Activated T-cell treated with anti-CD3 and anti-CD28 coated beads for 1 hour (primary cell): ENCODE measurements at places on chromosomes 5 and 9.

DNA sequence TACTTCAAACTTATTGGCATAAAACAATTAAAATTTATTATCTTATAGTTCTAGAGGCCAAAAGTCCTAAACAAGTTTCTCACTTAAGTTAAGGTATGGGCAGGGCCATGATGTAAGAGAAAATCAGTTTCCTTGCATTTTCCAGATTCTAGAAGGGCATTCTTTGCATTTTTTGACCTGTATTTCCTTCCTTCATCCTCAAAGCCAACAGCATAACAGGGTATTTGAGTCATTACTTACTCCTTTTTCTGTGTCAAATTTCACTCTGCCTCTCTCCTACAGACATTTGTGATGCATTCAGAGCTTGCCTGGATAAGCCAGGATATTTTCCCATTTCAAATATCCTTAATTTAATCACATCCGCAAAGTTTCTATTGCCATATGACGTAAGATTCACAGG, 1499.0 kb downstream of the EFNA5 start:
- no peak for DNase-seq

- DNase-seq: no peak
These were observed 239.3 kb downstream of the GADD45G start for GRCh38 chr9:89844075-89844474.

DNA sequence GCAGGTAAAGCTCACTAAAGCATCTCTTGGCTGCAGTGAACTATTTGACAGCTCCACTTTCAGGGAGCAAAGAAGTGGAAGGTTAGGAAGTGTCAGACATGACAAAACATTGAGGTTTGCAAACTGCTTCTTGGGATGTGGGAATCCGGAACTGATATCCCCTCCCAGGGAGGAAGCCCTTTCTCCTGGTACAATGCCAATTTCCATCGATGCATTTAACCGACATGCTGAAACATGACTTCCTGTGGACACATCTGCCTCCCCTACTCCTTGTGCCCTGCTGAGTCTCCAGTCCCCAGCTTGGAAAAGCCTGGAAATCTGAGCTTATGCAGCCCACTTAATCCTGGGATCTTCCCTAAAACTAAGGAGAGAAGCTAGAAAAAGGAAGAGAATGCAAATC, 323.1 kb upstream of the DAP start:
- DNase-seq: no peak

DNA sequence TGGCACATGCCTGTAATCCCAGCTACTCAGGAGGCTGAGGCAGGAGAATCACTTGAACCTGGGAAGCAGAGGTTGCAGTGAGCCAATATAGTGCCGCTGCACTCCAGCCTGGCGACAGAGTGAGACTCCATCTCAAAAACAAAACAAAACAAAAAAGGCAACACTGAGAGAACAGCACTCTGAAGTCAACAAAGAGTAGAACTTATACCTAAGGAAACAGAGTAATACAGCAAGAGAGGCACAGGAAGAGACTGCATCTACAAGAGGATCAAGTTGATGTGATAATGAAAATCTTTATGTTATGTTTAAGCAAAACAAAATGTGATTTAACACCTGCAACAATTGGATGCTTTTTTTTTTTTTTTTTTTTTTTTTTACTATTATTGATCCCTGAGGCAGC, 33.1 kb downstream of the FYB1 start:
- no peak for DNase-seq

- no peak for DNase-seq
These were observed 30.1 kb downstream of the SLIT3 start for GRCh38 chr5:169270827-169271226.

DNA sequence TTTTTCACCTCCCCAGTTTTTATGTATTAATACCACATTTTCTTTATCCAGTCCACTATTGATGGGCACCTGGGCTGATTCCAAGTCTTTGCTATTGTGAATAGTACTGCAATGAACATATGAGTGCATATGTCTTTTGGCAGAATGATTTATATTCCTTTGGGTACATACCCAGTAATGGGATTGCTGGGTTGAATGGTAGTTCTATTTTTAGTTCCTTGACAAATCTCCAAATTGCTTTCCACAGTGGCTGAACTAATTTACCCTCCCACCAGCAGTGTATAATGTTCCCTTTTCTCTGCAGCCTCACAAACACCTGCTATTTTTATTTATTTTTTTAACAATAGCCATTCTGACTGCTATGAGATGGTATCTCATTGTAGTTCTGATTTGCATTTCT, 340.2 kb downstream of the ADAMTS6 start:
- DNase-seq: no peak

DNA sequence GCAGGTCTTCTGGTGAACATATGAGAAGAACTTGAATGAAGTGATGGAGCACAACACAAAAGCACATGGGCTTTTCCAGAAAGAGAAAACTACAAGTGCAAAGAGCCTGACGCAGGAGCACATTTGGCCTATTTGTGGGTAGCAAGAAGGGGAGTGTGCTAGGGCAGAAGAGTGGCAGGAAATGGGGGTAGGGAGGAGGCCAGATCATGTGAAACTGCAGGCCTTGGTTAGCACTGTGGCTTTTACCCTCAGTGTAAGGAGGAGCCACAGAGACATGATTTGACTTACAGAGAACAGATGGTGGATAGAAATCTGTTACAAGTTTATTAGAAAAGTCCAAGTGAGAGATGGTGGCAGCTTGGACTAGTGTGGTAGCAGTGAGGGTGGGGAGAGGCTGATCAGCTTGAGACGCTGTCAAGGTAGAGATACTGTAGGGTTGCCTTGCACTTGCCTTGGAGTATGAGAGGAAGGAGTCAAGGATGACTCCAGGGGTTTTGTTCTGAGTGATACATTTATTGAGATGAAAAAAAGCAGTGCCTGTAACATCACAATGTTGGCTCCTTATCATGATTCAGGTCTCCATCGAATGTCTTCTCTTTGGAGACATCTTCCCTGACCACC, 126.7 kb downstream of the PPP2R2B start:
- DNase-seq: peak; percentile 14

DNA sequence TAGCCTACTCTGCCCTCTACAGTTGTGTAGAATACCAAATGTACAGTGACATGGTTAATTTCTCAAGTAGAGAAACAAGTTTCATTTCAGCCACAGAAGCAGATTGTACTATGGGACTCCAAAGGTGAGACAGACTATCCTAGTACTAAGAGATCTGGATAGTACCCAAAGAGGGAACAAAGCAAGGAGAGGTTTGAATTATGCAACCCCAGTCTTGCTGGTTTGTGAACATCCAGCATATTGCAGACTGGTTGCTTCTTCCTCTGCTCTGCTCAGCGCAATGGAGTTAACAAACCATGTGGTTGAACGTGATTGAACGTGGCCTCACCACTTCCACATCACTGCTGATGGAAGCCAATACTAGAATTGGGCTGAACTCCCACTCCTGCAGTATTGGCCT, 43.3 kb upstream of the ALDOB start:
- DNase-seq: no peak

DNA sequence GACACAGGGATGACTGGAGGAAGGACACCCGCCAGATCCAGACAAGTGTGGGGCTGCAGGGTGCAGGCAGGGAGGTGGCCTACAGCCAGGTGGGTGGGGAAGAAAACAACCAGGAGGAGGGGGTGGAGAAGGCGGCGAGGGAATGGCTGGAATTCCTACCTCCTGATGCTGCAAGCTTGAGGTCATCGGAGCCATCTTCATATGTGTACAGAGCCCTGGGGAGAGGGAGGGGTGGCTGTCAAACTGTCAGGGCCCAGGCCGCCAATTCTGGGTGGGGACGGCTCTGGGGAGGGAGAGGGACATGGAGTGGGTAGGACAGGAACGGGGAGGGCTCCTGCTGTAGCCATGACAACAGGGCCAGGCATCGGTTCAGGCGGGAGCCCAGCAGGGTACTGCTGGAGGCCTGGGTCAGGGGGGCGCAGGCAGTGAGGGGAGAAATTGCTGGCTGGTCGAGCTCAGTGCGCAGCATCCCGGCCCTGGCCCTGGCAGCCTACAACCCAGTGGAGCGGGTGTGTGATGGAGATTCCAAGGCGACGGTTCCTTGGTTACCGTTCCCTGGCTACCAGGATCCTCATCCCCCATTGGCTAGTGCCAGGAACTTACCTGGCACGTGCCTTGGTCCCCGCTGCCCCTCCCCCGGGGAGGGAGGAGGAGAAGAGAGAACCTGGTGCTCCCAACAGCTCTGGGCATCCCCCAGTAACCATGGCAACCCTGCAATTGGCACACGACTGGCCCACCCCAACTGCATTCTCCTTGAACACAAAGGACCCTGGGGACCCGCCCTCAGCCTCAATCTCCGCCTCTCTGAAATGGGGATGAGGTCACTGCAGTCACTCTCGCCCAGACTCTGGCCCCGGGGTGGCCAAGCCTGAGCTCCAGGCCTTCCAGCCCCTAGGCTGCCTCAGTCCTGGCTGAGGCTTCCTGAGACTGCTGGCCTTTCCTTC, 4.5 kb downstream of the DBN1 start:
- no peak for DNase-seq

DNA sequence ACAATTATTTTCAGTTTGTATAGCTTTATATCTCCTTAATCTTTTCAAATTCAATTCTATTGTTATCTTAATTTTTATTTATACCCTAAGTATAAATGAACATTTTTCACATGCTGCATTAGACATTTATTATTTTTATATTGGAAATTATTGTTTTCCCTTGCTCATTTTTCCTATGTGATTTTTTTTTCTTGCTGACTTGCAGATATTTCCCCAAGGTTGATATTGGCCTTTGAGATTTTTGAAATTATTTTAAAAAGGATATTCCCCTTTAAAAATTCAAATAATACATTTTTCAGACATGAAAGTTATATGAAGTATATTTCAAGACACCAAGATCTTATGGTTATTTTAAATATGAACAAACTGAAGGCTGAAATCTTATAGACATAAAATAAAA, 234.2 kb downstream of the TRIM36 start:
- DNase-seq: no peak

DNA sequence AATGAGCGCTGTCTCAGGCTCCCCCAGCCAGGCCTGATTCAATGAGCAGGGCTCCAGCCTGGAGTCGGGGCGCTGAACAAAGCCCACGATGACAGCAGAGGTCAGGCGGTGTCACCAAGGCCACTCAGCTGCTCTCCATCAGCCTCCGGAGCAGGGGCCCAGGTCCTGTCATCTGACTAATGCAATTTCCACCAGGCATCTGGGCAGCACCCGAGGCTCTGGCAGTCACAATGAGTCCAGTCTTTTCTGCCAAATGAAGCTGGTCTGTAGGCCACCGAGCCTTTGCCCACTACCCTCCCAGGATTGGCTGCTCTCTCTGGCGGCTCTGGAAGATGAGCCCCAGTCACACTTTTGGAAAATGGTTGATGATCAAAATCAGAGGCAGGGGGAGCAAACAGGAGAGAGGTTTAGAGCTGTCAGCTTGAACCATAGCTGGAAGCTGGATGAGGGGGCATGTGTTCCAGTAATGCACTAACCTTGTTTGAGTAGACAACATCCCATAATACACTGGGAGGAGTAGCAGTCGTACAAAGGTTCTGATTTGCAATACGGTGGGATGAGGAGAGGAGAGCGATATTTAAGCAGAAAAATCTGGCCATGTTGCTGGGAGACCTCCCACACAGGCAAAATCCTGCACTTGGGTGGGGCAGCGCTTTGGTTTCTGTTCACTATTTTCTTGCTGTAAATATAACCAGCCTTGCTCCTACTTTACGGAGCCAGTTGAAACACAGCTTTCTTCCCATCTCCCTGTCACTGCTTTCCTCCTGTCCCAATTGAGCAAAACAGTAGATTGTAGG, 306.4 kb upstream of the PANK3 start:
- DNase-seq: no peak

DNA sequence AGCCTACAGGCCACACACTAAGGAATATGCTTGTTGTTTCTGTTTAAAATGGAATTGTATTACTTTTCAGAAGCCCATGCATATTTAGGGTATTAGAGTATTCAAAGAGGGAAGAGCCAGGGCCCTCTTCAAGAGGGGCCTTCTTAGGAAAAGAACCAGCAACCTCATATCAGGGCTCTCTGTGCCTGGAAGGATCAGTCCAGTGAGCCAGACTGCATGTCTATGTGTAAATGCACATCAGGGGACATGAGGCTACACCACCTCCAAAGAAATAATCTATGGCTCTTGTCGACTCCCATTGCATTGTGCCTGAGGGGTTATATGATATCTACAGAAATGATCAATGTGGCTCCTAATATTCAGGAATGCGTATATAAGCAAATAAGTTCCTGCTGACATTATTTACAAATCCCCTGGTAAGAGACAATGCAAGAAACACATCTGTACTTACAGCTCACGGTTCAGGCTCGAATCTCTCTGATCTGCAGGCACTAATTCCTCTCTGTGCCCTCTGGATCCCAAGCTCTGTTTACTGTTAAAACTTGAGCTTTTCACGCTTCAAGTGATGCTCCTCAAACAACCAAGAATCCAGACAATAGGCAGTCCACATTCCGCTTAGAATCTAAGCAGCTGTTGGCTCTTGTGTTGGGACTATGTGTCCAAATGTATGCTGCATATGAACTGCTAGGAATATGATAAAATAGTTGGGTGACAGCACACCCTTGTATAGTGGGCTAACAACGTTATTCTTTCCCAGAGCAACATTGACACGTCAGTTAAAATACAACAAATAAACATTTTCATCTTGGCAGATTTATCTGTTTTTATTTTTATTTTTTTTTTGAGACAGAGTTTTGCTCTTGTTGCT, 150.2 kb upstream of the KLF9 start:
- no peak for DNase-seq

- no peak for DNase-seq
These were observed 5.7 kb downstream of the GALNT10 start for GRCh38 chr5:154196281-154196680.

GRCh38 chr5:156331181-156331580, 4.2 kb downstream of the SGCD start:
- DNase-seq: no peak

DNA sequence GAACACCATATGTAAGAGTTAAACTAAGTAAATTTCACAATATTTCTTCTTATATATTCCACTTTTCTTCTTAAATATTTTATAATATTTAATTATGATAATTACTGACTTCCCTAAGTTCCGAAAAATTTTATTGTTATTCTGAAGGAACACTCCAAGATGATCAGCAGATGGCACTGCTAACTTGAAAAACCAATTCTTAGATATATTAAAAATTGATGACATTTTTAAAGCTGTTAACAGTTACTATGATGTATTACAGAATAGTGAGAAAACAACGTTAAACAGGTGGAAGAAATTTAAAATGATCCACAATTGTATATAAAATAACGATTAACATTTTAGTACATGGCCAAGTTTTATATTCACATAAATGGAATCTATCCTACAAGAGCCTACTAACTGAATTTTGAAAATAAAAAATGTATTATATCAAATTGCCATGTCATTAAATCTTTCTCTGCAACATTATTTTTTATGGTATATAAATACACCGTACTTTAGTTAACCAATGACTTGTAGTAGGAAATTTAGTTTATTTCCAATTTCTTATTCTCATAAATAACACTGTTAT, 30.1 kb upstream of the MUSK start:
- DNase-seq: no peak

- no peak for DNase-seq
These were observed 42.1 kb downstream of the MRPL36 start for GRCh38 chr5:1757511-1757910.

GRCh38 chr9:87606841-87607521, 109.3 kb downstream of the DAPK1 start:
- no peak for DNase-seq

- DNase-seq: no peak
These were observed 1435.2 kb upstream of the CDH9 start for GRCh38 chr5:28473531-28474107.
